Body of pancreas (tissue), 4 donors: ENCODE measurements at places on chromosomes 1 and 21. TPM values are rescaled to one million over a fixed set of nuclear protein-coding genes. Genes with fewer than 3 reads are reported as not detected.

- no peak overlapping the region for H3K4me3 ChIP-seq
- H3K27ac ChIP-seq = no peak overlapping the region
- H3K4me1 ChIP-seq = no peaks in the 10 kb centered on the region
Measured at GRCh38 chr1:199550199-199551065, 477.1 kb upstream of the NR5A2 start.

GRCh38 chr1:9106286-9106685, 22.6 kb downstream of the GPR157 start:
- peaks cover 11% of the 10 kb centered on the region for H3K4me1 ChIP-seq
- DNase-seq = no peak
- no peaks in the 10 kb centered on the region for H3K27me3 ChIP-seq
- H3K27ac ChIP-seq = no peak overlapping the region

DNA sequence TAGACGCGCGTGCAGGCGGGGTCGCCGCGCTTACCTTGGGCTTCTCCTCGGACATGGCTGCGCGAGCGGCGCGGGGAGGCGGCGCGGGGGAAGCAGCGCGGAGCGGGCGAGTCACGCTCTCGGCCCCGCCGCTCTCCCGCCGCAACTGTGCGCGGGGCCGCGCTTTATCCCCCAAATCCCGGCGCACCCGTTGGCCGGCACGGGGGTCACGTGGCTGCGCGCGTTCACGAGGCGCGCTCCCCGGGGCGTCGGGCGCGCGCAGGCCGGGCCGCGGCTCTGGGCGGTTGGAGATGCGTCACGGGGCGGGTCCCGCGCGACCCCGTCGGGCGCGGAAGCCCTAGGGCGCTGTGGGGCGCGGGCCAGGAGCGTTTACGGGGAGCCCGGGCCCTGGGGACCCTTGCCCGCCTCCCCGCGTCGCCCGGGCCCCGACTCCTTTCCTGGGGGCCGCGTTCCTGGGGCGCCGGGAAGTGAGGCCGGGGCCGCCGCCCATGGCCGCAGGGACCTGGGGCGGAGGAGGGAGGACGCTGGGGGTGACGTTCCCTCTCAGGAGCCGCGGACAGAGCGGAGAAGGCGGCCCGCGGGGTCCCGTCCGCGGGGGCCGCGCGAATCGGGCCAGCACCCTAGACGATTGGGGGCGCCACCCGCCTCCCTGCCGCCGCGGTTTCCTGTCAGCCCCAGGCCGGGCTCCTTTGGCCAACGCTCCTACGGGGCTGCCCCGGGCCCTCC, at the start of gene SUMO3:
SUMO3 (minus strand) TSS at position 149 of the 726 bp plus-strand sequence; CDS start at position 55, 94 bp downstream.
- H3K4me1 ChIP-seq = peaks cover 13% of the 10 kb centered on the region
- H3K27me3 ChIP-seq = no peaks in the 10 kb centered on the region
- peak; percentile 82 for DNase-seq
- H3K36me3 ChIP-seq = no peaks in the 10 kb centered on the region

DNA sequence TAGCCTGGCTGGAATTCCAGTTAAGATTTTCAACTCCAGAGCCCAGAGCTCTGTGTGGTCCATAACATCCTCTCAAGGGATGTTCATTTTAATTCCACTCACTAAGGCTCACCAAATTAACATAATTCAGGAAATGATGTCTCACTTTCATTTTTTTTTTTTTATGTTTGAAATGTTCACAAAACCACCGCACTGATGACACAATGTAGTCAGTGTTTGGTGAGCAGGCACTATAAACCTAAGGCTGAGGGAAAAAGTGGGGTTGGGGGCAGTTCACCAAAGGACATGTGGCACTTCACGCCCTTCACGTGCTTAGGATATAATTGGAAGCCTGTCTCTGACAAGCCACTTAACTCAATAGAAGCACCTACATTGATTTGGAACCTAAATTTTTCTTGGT, 177.3 kb upstream of the CAMK1G start:
- H3K4me1 ChIP-seq = no peaks in the 10 kb centered on the region
- H3K27ac ChIP-seq = no peak overlapping the region
- no peak for DNase-seq
- no peaks in the 10 kb centered on the region for H3K36me3 ChIP-seq
- no peaks in the 10 kb centered on the region for H3K27me3 ChIP-seq
- no peak overlapping the region for H3K4me3 ChIP-seq

DNA sequence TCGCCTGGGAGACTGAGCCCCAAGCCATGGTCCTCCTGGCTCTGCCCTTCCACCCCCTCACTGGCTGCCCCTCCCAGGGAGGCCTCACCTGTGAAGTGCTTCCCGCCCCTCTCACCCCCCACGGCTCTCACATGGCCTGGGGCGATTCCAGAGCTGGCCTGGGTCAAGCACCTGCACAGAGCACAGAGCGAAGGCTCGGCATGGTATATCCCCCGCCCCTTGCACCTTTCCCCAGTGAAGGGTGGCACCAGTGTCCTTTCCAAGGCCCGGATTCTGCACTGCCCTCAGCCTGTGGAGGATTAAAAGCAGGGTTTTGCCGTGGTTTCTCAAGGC, 1.1 kb upstream of the AJAP1 start:
- no peaks in the 10 kb centered on the region for H3K36me3 ChIP-seq
- no peak overlapping the region for H3K4me3 ChIP-seq
- H3K27ac ChIP-seq = no peak overlapping the region
- H3K4me1 ChIP-seq = peaks cover 25% of the 10 kb centered on the region

DNA sequence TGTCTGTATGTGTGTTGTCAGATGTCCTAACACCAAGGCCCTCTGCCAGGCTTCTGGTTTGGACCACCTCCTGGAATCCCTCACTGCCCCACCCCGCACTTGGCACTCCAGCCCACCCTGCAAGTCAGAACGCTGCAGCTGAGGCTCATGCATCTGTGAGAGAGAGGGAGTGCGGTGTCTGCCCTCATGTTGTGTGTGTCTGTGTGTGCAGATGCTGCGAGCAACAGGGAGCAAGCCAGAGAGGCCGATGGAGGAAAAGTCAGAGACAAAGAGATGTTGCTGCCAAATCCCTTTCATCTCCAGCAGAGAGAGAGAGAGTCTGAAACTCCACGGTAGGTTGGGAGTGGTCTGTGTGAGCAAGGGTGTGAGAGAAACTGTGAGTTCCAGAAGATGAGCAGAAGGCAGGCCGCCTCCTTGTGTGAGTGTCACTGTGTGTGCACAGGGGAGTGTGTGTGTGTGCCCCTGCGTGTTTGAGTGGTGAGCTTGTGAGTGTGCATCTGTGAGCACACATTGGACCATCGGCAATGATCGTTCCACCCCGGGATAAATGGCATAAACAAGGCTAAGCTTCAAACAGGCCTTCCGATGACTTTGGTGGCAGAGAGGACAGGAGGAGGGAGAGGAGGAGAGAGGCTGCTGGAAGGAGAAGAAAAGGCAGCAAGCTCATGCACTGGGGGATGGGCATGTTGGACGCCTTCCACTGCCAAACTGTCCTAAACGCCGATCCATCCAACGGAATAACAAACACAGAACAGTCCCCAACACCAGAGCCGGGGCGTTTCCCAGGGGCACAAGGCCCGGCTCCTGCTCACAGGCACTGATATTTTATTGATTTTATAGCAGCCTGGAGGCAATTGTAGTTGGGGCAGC, 99.2 kb upstream of the GRIK3 start:
- no peak overlapping the region for H3K4me3 ChIP-seq
- H3K36me3 ChIP-seq = no peaks in the 10 kb centered on the region
- H3K27me3 ChIP-seq = no peaks in the 10 kb centered on the region
- H3K4me1 ChIP-seq = no peaks in the 10 kb centered on the region

GRCh38 chr1:61888808-61889207, 146.5 kb downstream of the PATJ start:
- H3K4me3 ChIP-seq = no peak overlapping the region
- no peak overlapping the region for H3K27ac ChIP-seq
- H3K27me3 ChIP-seq = no peaks in the 10 kb centered on the region

- H3K27ac ChIP-seq = peak overlapping the region; percentile 68
- no peaks in the 10 kb centered on the region for H3K36me3 ChIP-seq
- H3K4me3 ChIP-seq = no peak overlapping the region
- peaks cover 16% of the 10 kb centered on the region for H3K4me1 ChIP-seq
- no peak for DNase-seq
Measured at GRCh38 chr1:205294175-205294917, 27.2 kb downstream of the NUAK2 start.

DNA sequence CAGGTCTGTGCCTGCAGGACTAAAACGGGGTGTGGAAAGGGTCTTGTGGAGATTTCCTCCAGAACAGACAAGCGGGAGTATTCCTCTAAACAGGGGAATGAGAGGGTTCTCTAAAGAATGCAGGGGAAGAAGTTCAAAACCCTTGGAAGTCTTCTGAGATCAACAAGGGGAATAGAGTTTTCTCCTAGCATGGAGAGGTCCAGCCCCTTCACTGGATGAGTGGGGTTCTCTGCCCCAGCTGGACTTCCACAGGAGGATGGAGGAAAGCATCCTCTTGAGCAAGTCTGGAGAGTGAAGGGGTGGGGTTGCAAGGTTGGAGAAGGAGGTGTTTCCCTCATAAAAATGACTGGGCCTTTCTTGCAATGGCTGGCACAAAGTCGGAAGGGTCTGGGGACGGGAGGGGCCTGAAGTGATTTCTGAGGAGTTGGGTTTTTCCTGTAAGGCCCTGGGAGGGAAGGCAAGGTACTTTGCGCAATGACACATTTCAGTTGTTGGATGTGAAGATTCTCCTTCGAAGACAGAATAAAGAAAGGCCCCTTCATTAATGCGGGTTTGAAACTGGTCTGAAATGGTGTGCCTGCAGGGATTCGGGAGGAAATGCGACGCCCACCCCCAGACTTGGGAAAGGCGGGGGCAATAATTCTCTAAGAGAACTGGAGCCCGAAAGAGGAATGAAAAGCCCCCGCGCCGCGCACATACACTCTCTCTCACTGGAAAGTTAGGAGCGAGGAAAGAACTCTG, 884 bp downstream of the SPATA6 start:
- peaks cover 26% of the 10 kb centered on the region for H3K4me1 ChIP-seq
- peak overlapping the region; percentile 83 for H3K4me3 ChIP-seq
- DNase-seq = no peak

GRCh38 chr21:40186045-40186444, 318.8 kb downstream of the PCP4 start:
- peak; percentile 14 for DNase-seq
- no peaks in the 10 kb centered on the region for H3K27me3 ChIP-seq
- no peak overlapping the region for H3K27ac ChIP-seq
- no peaks in the 10 kb centered on the region for H3K4me1 ChIP-seq

GRCh38 chr1:58392083-58392482, 154.4 kb downstream of the OMA1 start:
- no peak for DNase-seq
- H3K27me3 ChIP-seq = no peaks in the 10 kb centered on the region
- no peaks in the 10 kb centered on the region for H3K4me1 ChIP-seq
- H3K4me3 ChIP-seq = no peak overlapping the region

GRCh38 chr21:8988696-8989095, 1532.7 kb upstream of the TPTE start:
- H3K27ac ChIP-seq = no peak overlapping the region
- no peak for DNase-seq
- H3K36me3 ChIP-seq = no peaks in the 10 kb centered on the region
- no peaks in the 10 kb centered on the region for H3K27me3 ChIP-seq

DNA sequence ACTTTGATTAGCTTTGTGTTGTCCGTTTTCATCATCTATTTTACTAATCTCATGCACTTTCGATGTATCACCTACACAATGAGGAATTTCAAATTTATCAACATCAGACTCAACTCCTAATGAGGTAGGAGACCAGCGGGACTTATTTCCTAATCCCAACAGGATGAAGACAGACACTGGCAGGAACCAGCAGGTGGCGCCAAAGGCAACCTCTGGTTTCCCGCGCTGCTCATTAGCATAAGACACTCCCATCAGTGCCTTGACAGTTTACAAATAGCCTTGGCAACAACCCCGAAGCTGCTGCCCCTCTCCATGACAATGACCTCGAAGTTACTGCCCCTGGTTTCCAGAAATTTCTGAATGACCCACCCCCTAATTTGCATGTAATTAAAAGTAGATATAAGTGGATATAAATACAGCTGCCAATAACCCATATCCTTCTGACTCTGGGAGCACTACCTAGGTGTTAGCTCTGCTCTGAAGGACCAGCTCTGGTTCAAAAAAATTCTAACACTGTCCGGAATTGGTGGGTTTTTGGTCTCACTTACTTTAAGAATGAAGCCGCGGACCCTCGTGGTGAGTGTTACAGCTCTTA, 974.8 kb downstream of the ADGRL2 start:
- H3K4me1 ChIP-seq = no peaks in the 10 kb centered on the region
- H3K27me3 ChIP-seq = no peaks in the 10 kb centered on the region
- H3K36me3 ChIP-seq = no peaks in the 10 kb centered on the region
- H3K27ac ChIP-seq = no peak overlapping the region
- H3K4me3 ChIP-seq = no peak overlapping the region

S1PR1 gene
- 11.5 TPM for total RNA-seq

DCST1 gene
- total RNA-seq = not detected

ARHGAP29 gene
- total RNA-seq = 22.8 TPM

ITLN2 gene
- total RNA-seq = not detected

TGFB2 gene
- total RNA-seq = 4.9 TPM

MXRA8 gene
- total RNA-seq = 48.5 TPM
